ENCODE measurements at places on chromosomes 3 and 15.

GRCh38 chr3:51720292-51721061 lies 13.6 kb downstream of the GRM2 start:
- no peak for DNase-seq

- DNase-seq: no peak
Observed at GRCh38 chr3:189834462-189834861, 203.3 kb downstream of the TP63 start.

GRCh38 chr3:161273589-161274218 lies 52.6 kb downstream of the NMD3 start:
- peak; percentile 49 for DNase-seq

DNA sequence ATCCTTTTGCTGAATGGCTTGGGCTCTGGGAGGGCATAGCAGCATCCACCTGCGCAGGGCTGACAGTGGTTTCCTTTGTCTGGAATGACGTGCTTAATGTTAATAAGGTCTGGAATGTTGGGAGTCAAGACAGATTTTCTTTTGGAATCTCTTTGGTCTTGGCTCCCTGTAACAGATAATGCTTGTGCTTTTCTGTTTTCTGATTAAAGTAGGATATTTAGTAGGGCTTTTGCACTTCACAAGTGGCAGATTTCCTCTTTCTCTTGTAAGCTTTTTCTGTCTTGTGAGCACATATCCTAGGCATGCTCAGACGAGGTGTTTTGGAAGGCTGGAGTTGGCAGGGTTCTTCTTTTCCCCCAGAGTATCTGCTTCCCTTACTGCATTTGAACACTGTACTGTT lies 189.6 kb downstream of the GHSR start:
- DNase-seq: no peak

- DNase-seq: no peak
Observed at GRCh38 chr3:73389117-73389813, 235.5 kb downstream of the PDZRN3 start.

DNA sequence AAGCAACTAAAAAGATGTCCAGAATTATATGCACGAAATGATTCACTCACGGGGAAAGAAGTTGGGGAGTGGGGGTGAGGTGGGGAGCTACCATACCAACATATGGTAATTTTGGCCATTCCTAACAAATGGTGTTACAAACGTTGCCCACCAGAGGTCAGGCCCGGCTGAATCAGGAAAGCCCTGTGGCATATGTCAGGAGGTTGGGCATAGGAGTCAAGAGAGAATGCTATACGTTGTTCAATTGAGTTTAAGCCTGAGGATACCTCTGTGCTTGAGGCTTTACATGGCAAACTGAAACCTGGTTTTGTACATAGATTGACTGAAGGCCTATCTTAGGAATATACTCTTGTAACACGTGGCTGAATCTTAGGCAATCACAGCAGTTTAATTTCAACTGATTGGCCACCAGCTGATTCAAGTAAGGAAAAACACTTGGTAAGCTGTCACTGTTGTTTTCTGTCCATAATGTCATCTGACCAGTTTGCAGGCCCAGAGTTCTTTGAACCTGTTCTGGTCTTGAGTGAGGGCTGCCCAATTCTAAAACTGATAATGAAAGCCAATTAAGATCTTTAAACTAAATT lies 23.4 kb upstream of the SLC2A2 start:
- DNase-seq: peak; percentile 70

- DNase-seq: no peak
Observed at GRCh38 chr3:112137781-112138180, 4.7 kb upstream of the GCSAM start.

DNA sequence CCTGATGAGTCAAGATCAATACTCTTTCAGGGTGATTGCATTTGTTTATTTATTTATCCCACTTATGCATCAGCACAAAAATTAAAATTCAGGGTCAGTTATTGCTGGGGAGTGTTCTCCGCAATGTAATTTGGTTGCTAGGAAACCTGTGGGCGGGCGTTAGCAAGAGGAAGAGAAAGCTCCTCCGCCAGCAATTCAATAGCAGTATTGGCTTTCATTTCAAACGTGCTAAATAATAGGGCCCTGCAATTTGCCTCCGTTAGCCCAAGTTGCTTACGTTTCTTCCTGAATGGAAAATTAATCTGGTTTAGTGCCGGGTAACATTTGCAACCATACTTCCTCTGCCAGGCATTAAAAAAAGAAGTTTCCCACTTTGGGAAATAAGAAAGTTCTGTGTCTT lies 35.5 kb upstream of the PLCL2 start:
- peak; percentile 78 for DNase-seq

- no peak for DNase-seq
Observed at GRCh38 chr15:29813009-29813408, 9.3 kb downstream of the TJP1 start.

- DNase-seq: no peak
Observed at GRCh38 chr15:79078763-79079410, 11.7 kb downstream of the RASGRF1 start.

- no peak for DNase-seq
Observed at GRCh38 chr3:36820083-36820482, 55.7 kb upstream of the DCLK3 start.

GRCh38 chr3:108918866-108919265 lies 34.8 kb downstream of the GUCA1C start:
- DNase-seq: no peak

DNA sequence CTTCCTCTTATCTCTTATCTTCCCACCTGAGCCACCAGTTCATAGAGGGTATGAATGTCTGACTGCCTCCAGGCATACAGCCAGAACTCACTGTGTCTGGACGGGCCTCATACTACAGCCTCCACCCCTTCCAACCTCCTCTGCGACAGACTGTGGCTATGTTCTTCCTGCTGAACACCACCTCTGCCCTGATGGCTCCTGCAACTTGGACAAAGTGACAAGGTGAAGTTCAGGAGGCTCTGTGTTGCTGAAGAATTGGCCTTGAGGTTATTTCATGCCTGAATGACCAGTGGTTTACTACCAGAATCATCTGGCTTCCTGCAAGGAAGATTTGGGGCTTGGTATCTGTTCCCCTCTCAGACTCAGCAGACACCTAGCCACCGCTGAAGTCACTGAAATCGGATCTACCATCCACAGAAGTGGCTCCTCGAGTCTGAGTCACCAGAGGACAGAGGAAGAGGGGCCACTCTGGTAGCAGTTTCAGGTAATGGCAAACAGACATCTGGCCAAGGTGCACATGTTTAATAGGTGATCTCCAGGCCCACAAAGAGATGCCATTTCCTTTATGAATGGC lies 14.2 kb upstream of the ULK3 start:
- no peak for DNase-seq

GRCh38 chr3:5071061-5071460 lies 51.0 kb upstream of the ARL8B start:
- DNase-seq: no peak

DNA sequence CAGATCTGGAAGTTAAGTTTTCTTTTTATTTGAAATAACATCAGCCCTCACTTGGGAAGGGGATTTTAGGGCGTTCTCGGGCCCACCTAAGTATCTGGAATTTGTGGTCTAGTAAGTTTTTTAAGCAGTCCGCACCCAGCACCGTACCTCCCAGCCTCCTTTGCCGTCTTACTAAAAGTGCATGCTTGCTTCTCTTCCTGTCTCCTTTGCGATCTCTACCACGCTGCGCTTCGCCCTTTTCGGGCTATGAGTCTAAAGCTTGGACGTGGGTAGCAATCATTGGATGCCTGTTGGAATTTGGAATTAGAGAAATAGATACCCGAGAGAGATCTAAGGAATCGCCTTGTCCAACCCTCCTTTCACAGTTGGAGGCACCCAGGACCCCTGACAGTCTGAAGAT lies 1.1 kb downstream of the THSD4 start:
- DNase-seq: peak; percentile 8

GRCh38 chr15:61517776-61518175 lies 288.7 kb upstream of the RORA start:
- no peak for DNase-seq

DNA sequence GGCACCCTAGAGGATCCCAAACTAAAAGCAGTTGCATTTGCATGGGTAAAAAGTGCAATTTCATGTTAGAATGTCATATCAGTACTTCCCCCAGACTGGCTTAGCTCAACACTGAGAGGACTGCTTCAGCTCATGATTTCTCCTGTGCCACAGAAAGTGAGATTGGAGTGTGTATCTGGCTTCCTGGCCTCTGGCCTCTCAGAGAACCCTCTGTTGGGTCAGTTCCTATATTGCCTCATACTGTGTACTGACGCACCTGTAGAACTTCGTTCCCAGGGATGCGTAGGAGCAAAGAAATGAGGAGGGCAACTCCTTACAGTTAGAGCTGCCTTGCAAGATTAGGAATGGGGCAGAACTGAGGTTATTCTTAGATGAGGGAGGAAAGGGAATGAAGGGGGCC lies 340.8 kb downstream of the TIGIT start:
- no peak for DNase-seq

- DNase-seq: no peak
Observed at GRCh38 chr3:142500211-142500610, 52.4 kb upstream of the XRN1 start.

All from activated CD4-positive, alpha-beta T cell treated with anti-CD3 and anti-CD28 coated beads for 36 hours (primary cell).